ENCODE measurements at places on chromosomes 2 and 18.

GRCh38 chr2:115234186-115234585 is 791.7 kb downstream of the DPP10 start:
- DNase-seq: no peak

DNA sequence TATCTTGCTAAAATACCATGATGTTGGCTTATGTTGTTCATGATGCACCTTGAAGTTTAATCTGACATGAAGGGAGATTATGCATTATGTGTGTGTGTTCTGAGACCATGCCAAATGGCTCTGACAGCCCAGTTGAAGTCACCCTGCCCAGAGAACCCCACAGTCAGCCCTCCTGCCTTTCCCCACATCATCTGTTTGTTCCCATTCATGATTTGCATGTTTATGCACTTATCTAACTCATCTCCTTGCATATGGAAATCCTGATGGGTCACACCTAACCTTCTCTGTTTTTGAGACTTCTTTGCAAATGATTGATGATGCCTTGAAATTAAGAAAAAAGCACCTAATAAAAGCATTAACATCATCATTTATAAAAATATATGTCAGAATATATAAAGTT is 752.2 kb downstream of the GALR1 start:
- no peak for DNase-seq

GRCh38 chr2:637406-637776 is 39.8 kb downstream of the TMEM18 start:
- DNase-seq: no peak

DNA sequence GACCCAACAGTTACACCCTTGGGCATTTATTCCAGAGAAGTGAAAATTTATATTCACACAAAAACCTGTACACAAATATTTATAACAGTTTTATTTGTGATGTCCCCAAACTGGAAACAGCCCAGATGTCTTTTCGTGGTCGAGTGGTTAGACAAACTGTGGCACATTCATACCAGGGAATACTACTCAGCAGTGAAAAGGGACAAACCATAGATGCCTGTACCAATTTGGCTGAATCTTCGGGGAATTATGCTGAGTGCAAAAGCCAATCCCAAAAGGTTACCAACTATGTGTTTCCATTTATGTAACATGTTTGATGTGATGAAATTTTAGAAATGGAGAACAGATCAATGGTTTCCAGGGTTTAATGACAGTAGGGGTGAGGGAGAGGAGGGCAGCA is 154.3 kb downstream of the GLI2 start:
- no peak for DNase-seq

DNA sequence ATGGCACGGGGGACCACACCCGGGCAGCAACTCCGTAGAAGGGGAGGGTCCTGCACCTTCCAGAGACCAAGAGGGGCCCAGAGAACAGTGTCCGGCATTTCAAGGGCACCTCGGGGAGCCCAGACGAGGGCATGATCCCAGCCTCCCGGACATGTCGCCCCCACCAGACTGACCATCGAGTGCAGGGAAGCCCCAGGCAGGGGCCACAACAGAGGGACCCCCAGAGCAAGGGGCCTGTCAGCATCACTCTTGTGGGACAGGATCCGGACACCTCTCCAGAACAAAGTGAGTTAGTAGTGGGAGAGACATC is 50.4 kb upstream of the CTDP1 start:
- no peak for DNase-seq

GRCh38 chr2:23654756-23655155 is 269.8 kb downstream of the KLHL29 start:
- DNase-seq: no peak

DNA sequence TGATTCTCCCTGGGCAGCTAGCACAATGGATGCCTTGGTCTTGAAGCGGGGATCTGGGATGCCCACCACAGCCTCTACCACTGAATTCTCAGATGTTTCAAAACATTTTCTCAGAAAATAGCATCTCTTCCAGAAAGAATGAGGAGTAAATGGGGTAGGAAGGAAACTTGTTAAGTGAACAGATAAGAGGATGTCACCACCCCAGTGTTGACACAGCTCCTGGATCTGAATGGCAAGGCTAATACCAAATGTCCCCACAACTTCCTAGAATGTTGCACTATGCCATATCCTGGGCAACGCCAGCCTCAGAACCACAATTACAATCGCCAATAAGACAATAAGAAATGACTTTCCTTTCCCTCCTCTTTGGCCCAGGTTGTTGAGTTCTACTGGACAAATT is 177.2 kb downstream of the BCL11A start:
- DNase-seq: no peak

- DNase-seq: no peak
Observed at GRCh38 chr18:76258209-76258608, 236.8 kb downstream of the ZNF516 start.

GRCh38 chr18:34048423-34048822 is 176.3 kb downstream of the NOL4 start:
- no peak for DNase-seq

DNA sequence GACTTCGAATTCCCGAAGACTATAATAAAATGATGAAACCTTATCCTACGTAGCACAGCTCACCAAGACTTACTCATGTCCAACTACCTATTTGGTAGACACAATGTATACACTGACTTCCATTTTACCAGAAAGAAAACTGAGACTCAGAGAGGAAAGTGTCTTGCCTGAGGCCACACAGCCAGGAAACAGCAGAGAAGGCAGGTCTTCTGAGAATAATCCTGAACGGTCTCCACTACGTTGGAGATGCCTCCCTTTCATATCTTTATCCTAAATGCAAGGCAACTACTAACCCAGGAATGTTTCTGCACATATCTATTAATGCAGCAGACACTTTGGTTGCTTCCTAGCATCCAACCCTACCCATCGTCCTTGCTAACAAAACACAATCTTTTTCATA is 11.9 kb upstream of the FABP1 start:
- DNase-seq: no peak

GRCh38 chr2:221758076-221758475 is 186.0 kb upstream of the EPHA4 start:
- DNase-seq: no peak

DNA sequence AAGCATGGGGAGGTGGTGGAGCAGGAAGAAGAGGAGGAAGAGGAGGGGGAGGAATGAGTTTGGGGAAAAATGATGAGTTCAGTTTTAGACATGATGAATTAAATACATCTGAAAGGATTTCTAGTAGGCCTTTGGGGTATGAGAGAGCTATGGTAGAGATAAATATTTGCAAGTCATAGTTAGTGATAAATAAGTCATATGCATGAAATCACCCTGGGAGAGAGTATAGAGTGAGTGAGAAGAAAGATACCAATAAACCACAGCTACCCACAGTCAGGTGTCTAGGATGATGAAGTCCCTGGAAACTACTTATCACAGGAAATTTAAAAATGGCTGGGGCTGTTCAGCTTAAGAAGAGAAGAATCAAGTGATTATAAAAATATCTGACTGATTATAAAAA is 240.5 kb downstream of the RDH14 start:
- DNase-seq: no peak

- DNase-seq: no peak
Observed at GRCh38 chr18:58051765-58052460, 7.9 kb downstream of the NEDD4L start.

DNA sequence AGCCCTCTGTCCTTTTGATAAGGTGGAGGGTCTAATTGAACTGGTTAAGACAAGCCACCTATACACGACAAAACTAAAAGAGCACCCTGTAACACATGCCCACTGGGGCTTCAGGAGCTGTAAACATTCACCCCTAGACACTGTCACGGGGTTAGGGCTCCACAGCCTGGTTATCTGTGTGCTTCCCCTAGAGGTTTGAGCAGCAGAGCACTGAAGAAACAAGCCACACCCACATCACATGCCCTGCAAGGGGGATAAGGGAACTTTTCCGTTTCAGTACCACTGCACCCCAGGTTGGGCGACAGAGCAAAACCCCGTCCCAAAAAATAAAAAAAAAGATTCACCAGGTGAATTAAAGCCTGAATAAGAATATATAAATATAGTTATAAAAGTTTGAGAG is 913.7 kb upstream of the ACVR2A start:
- DNase-seq: no peak

DNA sequence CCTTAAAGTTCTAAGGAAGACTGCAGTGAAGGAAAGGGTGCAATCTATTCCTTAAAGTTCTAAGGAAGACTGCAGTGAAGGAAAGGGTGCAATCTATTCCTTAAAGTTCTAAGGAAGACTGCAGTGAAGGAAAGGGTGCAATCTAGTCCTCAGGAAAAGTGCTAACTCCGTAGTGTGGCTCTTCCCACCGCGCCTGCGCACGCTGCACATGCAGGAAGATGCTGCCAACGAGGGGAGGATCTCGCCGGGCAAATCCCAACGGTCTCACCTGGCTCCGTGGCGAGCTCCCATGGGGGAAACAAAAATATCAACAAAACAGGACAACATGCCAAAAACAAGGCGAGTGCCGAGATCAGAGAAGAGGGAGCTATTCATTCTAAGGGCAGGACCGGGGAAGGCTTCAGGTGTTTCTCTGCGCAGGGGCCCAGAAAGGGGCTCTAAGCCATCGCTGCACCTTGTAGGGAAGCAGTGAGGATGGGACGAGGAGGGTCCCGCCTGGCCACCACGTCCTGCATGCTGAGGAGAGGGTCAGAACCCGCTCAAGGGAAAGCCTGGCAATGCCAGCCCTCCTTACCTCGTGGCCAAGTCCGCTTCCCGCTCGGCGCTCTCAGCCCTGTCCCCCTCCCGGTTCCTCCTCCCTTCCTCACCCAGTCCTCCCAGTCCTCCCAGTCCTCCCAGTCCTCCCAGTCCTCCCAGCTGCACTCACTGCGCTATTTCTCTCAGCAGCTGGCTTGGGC is 24.5 kb downstream of the TIMM21 start:
- no peak for DNase-seq

DNA sequence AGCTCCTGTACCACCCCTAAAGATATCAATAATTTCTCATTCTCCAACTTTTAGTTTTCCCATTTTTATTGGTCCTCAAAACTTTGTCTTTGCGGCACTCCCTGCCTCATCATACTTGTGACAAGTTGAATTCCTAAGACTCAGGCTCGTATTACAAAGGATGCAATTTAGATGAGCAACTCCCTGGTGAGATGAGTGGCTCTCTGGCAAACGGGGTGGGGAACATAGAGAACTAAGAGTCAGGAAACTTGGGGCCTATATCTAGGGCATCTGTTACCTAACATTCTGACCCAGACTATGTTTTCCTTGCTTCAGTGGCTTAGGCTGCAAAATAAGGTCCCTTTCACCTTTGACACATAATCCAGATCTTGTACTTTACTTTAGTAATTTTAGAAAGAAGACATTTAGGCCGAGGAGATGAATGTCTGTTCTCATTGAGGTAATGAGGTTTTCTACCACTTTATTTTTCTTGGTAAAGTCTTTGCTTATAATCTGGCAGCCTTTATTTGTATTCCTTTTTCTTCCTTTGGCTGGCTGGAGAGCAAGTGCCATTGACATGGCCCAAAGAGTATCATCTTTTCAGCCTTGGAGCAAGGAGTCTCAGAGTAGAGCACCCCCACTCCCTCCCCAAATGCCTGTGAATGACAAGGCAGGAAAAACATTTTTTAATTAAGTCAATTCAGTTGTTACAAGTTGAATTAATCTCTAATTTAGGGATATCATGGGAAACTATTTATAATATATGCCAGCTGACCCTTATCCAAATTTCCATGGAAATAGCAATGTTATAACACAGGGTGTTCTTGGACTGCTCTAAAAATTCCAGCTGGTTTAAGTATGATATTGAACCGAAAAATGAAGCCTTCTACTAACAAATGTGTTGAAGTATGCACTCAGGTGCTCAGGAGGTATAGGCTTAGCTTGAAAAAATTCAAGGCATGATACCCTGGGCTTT is 15.2 kb downstream of the TSPYL6 start:
- DNase-seq: no peak

GRCh38 chr2:60488291-60488690 is 65.2 kb downstream of the BCL11A start:
- DNase-seq: no peak

DNA sequence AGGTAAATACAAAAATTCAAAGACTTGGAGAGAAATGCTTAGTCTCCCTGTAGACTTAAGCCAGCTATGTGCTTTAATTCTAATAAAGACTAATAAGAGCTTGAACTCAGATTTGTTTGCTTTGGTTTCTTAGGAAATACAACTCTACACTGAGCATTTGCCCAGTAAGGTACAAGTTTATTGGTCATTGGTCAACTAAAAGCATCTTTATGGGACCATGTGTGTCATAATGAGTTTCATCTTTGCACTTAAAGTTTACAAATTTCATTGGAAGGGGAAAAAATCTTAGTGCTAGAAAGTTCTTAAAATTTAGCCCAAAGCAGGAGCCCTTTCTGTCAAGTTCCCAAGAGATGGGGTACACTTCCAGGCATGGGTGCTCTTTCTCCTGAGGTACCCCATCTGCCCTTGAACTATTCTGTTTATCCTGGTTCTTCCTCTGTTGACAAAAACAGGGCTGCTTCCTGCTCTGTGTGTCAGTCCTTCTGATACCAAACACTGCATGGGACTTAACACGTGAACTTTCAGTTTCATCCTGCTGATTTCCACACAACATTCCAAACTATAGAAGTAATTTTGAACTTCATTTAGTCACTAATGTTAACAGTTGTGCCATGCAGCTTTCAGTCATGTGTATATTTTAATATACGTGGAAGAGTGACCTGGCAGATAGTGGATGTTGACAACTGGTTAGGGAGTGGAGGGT is 200.2 kb downstream of the TPGS2 start:
- no peak for DNase-seq

- DNase-seq: no peak
Observed at GRCh38 chr2:232567721-232568120, 17.2 kb downstream of the EIF4E2 start.

GRCh38 chr2:168183308-168183997 is 63.9 kb downstream of the STK39 start:
- DNase-seq: peak; percentile 76

DNA sequence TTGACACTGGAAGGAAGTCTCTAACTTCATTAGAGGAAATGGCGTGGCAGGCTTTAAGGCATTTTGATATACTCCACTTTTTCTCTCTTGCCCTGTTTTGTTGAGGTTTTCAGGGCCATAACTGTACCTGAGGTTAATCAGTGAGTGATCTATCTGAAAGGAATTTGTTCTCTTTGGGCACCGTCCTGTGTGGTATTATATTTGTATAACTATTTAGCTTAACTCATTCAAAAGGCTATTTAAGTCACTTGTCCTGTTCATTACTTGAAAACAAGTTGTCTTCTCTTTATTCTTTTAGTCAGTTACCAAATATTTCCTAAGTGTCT is 180.4 kb downstream of the NEDD4L start:
- no peak for DNase-seq

GRCh38 chr2:60364491-60364890 is 189.0 kb downstream of the BCL11A start:
- no peak for DNase-seq
